ENCODE measurements at places on chromosomes 3 and 15.

GRCh38 chr3:2476996-2477395 is 378.3 kb downstream of the CNTN4 start:
- no peak for DNase-seq

- no peak for DNase-seq
These were observed 398.0 kb upstream of the CNTN4 start for GRCh38 chr3:1700650-1701049.

DNA sequence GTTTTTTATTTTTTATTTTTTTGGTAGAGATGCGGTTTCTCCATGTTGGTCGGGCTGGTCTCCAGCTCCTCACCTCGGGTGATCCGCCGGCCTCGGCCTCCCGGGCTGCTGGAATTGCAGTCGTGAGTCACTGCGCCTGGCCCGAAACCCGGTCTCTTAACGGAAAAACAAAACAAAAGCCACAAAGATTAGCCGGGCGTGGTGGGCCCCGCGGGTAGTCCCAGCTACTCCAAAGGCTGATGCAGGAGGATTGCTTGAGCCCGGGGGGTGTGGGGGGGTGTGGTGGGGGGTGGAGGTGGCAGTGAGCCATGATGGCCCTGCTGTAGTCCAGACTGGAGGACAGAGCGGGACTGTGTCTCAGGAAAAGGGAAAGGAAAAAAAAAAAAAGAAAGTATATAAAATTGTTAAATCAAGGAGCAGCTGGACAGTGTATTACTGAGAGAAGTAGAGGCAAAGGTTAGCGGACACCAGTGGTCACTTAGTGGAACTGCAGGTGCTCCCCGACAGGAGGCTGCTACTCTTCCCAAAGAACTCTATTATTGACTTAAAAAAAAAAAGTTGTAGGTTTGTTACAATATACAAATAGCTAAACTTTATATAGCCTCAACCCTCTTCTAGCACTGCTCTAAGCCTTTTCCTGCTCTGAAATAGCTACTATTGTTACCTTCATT is 30.3 kb upstream of the TUBGCP5 start:
- no peak for DNase-seq

- DNase-seq: no peak
These were observed 4.0 kb downstream of the FBXL22 start for GRCh38 chr15:63601026-63601703.

- no peak for DNase-seq
These were observed 208.9 kb upstream of the ST8SIA2 start for GRCh38 chr15:92184679-92185230.

DNA sequence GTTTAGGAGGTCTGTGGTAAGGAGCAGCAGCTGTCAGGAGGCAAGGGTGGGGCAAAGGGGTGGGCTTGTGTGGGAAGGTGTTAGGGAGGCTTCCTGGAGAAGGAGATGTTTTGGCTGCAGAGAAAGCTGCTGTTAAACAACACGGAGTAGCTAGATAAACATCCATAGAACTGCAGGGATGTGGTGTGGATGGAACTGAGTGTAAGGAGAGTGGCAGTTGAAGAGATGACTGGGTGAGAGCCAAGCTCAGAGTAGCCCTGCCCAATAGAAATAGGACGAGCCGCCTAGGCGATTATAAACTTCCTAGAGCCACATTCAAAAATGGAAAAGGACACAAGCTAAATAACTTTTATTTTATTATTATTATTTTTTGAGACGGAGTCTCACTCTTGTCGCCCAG is 19.9 kb downstream of the RPLP1 start:
- no peak for DNase-seq

GRCh38 chr3:44962621-44963393 is 13.2 kb downstream of the ZDHHC3 start:
- DNase-seq: no peak

DNA sequence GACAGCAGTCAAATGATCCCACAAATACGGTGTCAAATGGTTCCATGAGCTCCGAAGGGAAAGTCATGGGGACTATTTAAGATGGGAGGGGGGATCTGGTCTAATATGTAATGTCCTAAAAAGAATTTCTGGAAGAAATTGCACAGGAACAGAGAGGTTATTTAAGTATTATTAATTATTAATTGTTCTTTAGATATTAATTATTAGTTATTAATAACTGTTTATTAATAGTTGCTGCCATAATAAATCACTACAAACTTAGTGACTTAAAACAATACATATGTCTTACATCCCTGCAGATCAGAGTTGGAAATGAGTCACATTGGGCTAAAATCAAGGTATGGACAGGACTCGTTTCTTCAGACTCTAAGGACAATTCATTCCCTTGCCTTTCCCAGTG is 588.2 kb upstream of the NR2F2 start:
- no peak for DNase-seq

DNA sequence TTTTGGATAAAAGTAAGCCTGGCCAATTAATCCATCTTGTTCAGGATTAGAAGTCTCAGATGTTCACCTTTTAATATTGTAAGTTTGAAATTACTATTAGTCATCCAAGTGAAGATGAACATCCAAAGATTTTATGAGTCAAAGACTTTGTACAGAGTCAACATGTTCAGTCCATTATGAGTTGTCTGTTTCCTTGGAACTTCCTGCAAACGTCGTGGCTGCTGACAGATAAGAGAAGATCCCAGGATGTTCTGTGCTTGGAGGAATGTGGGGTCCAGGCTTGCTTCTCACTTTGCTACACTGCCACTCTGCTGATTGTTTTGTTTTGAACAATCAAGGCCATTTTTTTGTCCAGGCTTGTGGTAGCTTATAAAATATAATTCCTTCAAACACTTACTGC is 74.3 kb upstream of the SLCO2A1 start:
- no peak for DNase-seq

DNA sequence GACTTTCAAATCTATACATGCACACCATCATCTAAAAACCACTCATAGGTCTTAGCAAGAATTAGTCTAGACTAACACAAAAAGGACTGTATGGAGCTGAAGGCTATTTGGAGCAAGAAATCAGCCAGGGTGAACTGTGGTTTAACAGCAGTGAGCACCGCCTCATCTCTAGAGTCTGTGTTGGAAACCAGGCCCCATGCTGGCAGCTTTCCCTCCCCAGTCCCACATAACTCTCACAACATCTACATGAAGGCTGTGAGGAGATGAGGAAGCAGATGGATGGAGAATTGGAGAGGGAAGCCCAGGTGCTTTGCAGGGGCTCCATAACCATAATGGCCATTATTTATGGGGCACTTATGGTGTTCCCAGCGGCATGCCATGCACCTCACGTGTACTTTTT is 133.2 kb upstream of the TOPAZ1 start:
- DNase-seq: no peak

- no peak for DNase-seq
These were observed 136.0 kb upstream of the RAP2B start for GRCh38 chr3:153026026-153026425.

- no peak for DNase-seq
These were observed 48.0 kb upstream of the C15orf61 start for GRCh38 chr15:67472957-67473356.

DNA sequence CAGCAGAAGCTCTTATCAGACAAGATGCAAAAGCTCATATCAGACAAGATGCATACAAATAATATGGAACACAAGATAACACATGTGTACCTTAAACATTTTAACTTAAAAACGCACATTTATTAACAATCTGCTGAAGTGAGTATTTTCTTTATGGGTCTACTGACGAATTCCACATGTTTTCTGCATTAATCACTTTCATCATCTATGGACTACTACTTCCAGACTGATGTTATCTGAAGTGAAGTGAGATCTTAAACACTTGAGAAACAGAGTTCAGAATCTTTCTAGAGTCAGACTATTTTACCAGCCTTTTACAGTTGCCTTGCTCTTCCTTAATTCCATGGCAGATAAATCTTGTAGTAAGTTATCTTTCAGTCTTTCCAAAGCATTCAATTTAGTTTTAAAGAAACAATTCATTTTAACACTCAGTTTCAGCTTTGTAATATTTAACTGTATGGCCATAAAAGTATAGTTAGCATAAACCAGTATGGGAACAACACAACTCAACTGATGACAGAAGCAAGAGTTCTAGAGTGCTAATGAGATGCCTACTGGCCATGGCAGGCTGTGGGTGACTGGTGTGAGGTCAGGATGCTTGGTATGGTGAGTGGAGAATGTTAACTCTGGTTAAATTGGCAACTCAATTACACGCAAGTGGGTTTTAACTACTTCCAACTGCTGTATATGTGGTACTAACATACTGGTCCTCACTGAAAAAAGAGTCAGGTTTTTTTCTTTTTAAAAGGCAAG is 9.8 kb downstream of the CMTM6 start:
- no peak for DNase-seq

DNA sequence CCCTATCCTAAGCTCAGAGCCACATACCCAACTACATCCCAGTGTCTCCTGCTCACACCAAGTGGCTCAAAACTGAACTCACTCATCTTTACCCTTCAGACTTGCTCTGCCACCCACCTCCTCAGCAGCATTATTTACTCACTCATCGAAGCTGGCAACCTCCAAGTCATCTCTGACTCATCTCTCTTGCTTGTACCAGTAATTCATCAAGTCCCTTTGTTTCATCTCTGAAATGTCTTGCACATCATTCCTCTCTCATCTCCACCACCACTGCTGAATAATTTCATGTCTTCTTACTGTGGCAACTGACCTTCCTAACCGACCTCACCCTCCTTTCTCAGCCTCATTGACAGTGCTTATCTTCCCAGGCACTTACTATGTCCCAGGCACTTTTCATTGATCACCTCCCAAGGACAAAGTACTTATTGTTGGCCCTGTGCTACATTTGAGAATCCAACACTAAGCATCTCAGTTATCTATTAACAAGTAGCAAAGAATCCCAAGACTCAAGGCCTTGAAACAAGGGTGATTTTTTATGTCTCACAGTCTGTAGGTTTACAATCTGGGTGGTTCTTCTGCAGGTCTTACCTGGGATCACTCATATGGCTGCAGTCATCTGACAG is 82.0 kb downstream of the MRPL46 start:
- DNase-seq: no peak

- DNase-seq: no peak
These were observed 504.1 kb upstream of the CDIN1 start for GRCh38 chr15:36075333-36075732.
